ENCODE measurements at places on chromosomes 3 and 15.

DNA sequence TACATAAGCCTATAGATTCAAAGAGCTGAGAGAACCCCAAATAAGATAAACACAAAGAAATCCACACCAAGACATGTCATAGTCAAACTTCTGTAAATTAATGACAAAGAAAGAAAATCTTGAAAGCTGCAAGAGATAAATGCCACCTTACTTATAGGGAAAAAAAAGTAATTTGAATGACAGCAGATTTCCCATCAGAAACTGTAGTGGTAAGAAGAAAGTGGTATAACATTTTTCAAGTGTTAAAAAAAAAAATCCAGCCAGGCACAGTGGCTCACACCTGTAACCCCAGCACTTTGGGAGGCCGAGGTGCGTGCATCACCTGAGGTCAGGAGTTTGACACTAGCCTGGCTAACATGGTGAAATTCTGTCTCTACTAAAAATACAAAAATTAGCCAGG lies 37.4 kb downstream of the CFAP92 start:
- DNase-seq = no peak

- peak; percentile 37 for DNase-seq
These were observed 26.4 kb upstream of the ATP8B4 start for GRCh38 chr15:50145451-50145872.

DNA sequence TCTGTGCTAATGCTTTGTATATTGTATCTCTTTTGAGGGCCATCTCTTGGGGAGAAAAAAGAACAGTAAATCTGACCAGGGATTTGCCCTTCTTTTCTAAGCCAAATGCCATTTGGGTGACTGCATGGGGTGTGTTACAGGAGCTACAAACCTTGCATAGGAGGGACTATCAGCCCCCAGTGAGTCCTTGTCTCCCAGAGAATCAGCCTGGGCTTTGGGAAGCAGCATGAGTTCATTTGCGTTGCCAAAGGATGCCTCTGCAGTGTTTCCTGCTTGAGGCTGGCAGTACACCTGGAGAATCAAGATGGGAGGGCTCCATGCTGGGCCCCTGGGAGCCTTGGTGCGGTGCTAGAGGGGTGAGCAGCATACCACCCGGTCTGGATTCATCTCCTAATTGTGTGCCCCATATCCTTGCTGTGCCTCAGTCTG lies 49.6 kb upstream of the POLG start:
- no peak for DNase-seq

GRCh38 chr3:181250714-181251113 lies 261.2 kb upstream of the DNAJC19 start:
- no peak for DNase-seq

GRCh38 chr3:16085884-16086608 lies 88.4 kb upstream of the GALNT15 start:
- no peak for DNase-seq

GRCh38 chr15:73951601-73952000 lies 25.3 kb downstream of the LOXL1 start:
- DNase-seq = no peak

- no peak for DNase-seq
These were observed 63.9 kb downstream of the IMPG2 start for GRCh38 chr3:101256511-101256910.

- peak; percentile 92 for DNase-seq
These were observed at the start of gene ACY1 for GRCh38 chr3:51982838-51983577. TSS of gene ACY1 (plus strand) at chr3:51983535. CDS start at chr3:51984065, 530 bp downstream.

DNA sequence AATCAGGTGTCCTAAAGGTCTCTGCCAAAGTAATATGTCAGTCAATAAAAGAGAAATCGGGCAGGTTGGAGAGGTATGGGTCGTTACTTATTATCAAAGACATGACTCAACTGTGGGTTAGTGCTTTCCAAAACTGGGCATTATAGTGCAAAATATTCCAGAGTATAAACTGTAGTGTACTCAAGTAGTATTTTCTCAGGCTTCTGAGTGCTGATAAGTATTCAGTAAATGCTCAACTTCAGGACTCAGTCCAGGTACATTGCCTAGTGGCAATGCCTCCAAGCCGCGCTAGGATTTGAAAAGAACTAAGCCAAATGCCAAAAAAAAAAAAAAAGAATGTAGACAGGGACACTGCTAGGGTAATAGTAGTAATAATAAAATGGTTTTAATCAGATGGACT lies 233.2 kb downstream of the CPNE4 start:
- no peak for DNase-seq

DNA sequence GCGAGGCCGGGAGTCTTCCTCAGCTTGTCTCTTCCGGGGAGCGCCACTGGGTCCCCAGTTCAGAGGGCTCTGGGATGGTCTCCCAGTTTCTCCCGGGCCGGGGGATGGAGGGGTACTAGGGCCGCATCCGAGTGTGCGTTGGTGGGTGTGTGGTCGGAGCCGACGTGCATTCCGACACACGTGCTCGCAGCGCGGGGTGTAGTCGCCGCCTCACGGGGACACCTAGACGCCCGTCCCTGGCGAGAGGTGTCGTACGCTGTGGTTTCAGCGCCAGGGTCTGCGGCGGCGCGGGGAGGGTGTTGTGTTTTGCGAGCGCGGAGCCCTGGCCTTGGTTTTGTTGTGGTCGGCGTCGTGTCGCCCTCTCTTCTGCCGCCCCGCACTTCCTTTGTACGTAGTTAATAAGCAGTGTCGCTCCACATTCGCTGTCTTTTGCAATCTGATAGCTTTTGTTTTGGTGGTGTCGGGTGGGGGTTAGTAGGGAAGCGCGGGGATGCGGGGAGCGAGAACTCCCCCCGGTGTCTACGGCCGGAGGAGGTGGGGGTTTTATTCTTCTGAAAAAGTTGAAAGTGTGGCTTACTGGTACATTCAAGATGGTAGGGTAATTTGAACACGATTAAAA lies 2.2 kb downstream of the IGF1R start:
- DNase-seq = peak; percentile 67

DNA sequence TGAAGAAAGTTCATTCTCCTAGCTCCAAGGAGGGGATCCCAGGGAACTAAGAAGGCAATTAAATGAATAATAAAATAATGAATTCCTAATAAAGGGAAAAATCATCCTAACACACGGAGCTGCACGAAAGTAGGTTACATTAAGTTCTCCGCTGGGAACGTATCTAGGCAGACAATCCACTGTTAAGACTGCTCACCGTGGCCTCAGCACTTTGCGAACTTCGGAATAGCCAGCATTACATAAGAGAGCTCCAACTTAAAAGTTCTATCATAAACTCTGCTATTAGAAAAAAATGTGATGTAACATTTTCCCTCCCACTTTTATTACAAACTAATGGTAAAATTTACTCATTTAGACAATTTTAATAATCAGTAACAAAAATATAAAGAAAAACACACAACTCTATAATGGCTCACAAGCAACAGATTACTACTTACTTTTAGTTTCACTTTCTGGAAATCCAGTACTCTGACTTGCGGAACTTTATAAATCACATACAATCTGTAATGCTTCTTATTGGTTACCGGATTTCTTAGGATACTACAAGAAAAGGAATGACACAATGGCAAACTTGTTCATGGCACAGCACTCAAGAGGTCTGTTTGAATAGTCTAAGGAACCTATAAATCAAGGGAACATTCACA lies 8.5 kb downstream of the SNRPA1 start:
- no peak for DNase-seq

DNA sequence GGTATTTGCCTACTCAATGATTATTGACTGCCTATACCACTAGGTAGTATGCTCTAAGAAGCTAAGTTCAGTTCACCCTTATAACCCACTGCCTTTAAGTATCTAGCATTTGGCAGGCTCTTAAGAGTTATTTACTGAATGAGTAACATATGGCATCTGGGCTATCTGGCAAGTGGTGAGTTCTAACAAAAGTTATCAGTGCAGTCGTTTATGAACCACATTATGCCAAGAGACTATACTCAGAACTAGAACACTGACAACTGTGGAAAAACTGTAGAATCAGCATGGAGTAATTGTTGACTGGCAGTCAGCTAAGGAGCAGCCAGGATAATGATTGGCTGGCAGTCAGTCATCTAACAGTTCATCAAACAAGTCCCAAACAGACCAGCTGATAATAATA lies 25.8 kb downstream of the RAF1 start:
- no peak for DNase-seq

GRCh38 chr3:33694944-33695343 lies 23.1 kb downstream of the CLASP2 start:
- no peak for DNase-seq

GRCh38 chr15:48010316-48010715 lies 110.5 kb upstream of the SLC24A5 start:
- no peak for DNase-seq

GRCh38 chr3:42823351-42823750 lies 14.1 kb downstream of the ACKR2 start:
- no peak for DNase-seq

DNA sequence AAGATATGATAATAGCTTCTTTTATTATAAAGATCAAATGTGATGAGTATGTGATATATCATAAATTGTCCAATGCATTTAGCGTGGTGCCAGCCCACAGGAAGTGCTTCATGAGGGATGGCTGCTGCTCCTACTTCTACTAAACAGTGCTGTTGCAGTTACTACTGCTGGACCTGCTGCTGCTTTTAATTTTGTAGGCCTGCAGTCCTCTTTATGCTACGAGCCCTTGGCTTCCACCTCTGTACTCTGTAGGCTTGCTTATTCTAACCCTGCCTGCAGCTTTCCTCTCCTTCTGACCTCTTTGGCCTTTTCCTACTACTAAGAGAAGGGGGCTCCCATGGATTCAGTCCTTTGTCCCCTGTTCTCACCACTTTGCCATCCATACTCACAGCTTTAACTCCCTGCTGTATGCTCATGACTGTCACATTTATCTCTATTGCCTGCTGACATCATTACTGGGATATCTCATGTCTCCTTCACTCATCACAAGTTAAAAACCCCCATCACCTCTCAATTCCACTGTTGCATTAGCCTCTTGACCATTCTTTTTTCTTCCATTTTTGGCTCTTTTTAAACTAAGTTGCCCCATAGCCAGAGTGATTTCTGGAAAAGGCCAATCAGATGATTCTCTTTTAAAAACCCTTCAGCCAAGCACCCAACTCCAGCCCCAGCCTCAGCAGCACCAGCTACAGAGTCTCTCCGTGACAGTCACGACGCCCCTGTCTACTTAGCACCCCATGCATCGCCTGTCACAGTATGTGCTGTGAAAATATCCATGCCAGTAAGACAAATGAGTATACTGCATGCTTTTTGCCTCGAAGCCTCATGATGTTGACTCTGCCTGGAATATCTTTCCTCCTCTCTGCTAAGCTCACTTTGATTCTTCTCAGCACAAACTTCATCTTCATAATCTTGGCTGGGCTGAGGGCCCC lies 56.3 kb downstream of the PLCL2 start:
- DNase-seq = no peak

GRCh38 chr3:141191097-141191749 lies 40.4 kb upstream of the PXYLP1 start:
- DNase-seq = no peak

DNA sequence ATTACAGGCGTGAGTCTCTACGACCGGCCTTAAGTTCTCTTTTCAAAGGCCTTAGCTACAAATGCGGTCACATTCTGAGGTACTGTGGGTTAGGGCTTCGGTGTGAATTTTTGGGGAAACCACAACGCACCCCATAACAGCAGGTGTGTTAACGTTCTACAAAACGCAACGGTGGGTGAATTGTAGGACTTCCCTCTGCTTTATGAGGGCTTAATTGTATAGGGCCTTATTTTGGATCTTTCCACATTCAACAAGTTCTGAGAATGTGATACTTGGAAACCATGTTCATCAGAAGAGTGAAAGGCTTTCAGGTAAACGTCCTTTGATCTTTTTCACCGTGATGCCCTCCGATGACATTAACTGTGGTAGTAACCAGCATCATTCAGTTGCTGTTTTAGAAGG lies 998.6 kb upstream of the CFAP20DC start:
- DNase-seq = no peak

DNA sequence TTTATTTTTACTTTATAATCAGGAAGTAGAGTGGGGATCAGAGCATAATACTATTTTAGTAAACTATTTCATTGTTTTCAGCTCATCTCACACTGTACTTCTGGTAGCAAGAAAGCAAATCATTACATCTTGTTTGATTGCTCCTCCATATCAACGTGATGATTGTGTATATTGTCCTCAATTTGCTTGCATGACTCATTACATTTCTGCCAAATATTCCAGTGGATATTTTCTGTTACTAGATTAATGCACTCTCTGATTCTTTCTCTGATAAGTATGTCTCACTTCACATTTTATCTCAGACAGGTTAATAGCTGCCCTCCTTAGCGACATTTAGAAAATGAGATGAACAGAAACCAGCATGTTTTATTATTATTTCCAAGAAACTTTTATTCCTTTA lies 1145.3 kb downstream of the OTOL1 start:
- DNase-seq = no peak

DNA sequence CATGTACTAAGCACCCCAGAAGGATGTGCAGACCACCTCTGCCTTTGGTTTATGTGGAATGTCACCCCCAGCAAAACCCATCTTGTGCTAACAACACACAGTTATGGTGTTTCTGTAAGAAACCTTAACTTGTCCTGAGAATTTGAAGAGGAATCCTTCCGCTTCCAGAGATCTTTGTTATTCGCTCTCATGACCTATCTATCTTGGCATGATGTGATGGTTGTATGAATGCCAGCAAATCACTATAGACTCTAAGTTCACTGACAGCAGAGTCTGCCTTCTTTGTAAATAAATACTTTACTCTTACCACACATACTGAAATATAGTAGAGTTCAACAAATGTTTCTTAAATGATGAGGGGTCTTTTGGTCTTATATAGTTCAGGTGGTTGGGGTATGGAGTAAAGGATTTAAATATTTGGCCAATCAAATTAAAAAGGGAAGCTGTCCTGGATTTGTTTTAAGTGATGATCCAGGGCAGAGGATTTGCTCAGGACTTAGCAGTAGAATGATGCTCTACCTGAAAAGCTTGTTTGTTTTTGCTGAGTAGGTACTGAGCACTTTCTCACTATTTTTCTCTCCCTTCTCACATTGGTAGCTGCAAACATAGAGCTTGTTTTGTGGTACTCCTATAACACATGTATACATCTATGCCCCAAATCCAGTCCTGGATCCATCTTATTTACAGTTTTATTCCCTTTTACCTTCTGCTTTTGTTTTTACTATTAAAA lies 27.9 kb upstream of the RTP1 start:
- no peak for DNase-seq

GRCh38 chr3:177992993-177993970 lies 543.0 kb upstream of the KCNMB2 start:
- no peak for DNase-seq

DNA sequence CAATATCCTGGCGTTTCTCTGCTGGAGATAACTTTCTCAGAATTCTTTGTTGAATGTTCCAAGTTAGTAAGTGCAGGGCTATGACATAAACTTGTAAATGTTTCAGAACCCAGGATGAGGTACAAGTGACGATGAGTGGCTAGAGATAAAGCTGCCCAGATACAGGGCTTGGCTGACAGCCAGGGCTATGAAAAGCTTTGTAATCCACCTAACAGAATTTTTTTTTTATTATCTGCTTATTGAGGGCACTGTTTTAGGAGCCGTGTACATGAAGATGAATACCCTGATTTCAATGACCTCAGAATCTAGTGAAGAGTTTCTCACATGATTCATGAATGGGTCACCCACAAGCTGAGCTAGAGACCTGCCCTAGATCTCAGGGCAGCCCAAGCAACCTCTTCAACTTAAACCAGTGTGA lies 431.4 kb downstream of the DIPK2A start:
- no peak for DNase-seq

Measured in ELF-1 (cell line).